Activated T-cell treated with anti-CD3 and anti-CD28 coated beads, Interleukin-2, amount 50 U/mL, for 72 hours (primary cell): ENCODE measurements at places on chromosomes 16 and 17.

DNA sequence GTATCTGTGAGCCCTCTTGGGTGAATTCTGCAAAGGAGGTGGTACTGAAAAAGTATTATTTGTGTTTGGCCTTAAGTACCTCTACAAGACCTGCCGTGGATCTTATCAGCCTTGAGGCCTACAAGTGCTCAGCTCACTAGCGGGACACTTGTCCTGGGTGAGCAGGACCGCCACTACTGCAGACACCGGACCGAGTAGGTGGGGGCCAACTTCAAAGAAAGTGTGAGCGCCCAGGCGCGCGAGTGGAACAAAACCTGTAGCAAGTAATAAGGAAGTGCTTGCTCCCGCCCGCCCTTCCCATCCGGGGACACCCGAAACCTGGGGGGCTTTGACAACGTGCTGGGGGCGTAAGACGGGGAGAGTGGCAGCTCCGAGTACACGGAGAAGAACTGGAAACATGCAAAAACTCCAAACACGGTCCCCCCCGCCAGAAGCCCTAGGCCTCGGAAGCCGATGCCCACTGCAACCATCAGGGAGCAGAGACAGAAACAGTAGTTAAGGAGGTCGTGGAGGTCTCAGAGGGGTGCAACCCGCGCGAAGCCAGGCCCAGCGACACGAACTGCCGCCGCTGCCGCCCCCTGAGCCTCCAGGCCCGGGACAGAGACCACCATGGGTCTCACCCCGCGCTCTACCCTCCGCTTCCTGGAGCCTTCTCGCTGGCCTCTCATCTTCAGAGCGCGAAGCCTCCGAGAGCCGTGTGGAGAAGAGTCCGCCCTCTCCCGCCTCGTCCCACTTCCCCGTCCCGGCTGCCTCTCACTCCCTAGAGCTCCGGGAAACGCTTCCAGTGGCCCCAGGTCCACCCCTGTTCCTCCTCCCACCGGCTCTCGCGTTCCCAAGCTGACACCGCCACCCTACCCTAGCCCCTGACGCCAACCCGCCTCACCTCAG, 537 bp downstream of the CNOT1 start:
- no peaks in the 10 kb centered on the region for H3K27me3 ChIP-seq
- H3K36me3 ChIP-seq: peaks cover 18% of the 10 kb centered on the region
- peaks cover 39% of the 10 kb centered on the region for H3K4me1 ChIP-seq
- H3K27ac ChIP-seq: peak overlapping the region; percentile 98

DNA sequence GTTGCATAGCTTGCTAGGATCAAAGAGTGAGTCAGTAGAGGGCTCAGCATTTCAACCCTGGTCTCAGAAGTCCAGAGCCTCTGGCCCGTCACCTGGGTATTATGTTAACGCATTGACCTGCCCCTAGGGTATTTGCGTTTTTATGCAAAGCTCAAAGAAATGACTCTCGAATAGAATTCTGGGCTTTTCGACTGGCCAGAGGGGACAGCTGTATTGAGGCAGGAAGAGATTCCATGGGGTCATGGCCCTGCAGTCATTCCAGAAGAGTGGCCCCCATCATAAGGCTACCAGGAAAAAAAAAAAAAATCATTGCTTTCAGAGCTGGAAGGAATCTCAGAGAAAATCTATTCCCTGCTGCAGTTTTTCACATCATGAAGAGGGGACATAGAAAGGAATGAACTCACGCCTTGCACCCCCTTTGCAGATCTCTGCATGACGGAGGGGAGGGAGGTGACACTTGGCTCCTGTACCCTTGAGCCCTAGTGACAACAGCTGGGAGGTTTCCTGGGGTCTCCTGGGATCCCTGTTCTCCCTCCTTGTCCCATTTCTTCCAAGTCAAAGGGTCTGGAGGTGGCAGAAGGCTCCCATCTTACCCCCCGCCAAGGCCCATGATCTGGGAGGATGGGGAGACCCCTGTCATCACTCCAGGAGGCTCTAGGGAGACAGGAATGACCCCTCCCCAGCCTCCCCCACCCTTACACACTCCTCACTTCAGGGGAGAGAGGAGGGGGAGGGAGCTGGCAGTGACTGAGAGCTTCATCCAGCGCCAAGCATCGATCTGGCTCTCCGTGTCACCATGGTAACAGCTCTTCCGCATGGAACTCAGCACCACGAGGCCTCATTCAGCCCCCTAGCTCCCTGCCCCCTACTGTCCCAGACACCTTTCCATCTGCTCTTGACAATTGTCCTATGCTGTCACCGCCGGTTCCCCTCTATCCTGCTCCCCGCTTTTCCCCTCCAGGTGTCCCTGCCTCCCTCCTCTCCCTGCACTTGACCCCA, 35.8 kb downstream of the GP2 start:
- no peaks in the 10 kb centered on the region for H3K27me3 ChIP-seq
- H3K27ac ChIP-seq: no peak overlapping the region
- no peaks in the 10 kb centered on the region for H3K36me3 ChIP-seq
- H3K4me3 ChIP-seq: no peak overlapping the region
- no peak for DNase-seq

DNA sequence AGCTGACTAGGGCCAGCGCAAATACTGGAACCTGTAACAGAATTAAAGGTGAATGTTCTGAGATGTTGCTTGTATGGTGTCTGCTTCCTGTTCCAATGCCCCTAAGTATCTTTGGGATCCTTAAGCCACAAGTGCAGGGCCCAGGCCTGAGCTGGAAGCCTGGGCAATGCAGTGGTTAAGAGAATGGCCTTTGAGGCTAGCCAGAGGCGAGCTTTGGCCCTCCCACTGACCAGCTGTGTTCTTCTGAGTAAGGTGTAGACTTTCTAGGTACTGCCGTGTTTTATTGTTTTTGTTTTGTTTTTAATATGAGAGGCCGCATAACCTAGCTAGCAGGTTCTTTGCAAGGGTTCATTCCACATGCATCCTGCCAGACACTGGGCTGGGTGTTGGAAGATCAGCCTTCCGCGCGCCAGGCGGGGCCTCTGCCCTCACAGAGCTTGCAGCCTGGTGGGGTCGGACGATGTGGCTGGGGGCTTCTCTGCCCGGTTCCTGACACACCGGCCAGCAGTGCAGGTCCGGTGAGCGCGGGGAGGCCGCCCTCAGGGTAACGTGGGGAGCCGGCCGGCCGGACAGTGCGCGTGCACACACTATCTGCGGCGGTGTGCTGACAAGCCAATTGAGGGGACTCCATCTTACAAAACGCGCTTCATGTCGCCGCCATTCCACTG, 551 bp upstream of the MLX start:
- no peaks in the 10 kb centered on the region for H3K27me3 ChIP-seq
- H3K4me3 ChIP-seq: peak overlapping the region; percentile 97
- peaks cover 5% of the 10 kb centered on the region for H3K36me3 ChIP-seq
- peak overlapping the region; percentile 90 for H3K27ac ChIP-seq
- DNase-seq: no peak

DNA sequence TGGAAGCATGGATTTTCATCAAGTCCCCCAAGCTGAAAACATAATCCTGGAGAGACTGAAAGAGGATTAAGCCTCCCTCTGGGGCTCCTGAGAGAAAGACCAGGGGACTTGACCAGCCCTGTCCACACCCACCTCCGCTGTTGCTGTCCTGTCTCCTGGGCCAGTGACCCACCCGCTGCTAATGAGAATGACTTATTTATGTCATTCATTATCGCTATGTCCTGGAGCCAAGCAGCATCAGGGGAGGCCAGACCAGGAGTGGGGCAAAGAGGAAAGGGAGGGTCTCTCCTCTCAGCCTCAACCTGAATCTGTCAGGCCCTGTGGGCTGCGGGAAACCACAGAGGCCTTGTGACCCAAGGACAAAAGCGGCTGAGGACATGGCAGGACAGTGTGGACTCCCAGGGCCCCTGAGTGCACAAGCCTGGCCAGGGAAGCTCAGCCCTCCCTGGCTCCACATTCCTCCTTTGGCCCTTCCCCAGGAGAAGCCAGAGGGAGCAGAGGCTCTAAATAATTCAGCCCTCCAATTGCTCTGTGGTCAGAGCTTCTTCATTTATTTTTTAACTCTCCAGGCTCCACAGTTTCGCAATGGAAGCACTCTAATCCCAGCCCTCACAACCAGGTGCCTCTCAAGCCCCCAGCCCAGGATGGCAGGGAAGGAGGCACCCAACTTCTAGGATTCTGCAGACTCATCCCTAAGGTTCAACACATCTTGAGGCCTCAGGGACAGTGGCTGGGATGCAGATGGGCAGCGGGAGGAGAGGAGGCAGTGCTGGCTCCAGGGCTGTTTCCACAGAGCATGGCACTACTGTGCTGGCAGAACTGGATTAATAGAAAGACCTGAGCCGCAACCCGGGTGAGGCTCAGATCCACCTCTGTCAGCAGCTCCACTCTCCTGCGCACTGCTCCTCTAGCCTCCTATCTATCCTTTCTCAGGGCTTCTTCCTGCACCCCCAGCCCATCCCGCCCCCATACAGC, 19.1 kb downstream of the CUEDC1 start:
- H3K4me3 ChIP-seq: no peak overlapping the region
- no peak for DNase-seq
- H3K36me3 ChIP-seq: no peaks in the 10 kb centered on the region
- H3K27ac ChIP-seq: no peak overlapping the region
- H3K4me1 ChIP-seq: peaks cover 18% of the 10 kb centered on the region

DNA sequence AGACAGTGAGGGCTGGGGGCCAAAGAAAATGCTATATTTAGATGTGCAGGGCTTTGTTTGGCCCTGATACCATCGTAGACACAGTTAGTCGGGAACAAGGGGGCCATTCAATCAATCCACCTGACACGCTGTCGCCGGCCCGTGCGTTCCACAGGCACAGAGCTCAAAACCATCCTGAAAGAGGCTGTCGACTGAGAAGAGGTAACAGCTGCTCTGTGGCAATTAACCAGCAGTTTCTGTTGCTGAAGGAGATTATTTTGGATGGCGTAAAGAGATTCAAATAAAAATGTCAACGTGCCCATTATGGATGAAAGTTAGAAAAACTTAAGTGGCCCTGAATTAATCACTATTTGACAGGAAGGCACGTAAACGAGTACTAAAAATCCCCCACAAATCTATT, 276.2 kb upstream of the IRX5 start:
- H3K27ac ChIP-seq: no peak overlapping the region
- no peaks in the 10 kb centered on the region for H3K4me1 ChIP-seq
- no peak for DNase-seq
- no peak overlapping the region for H3K4me3 ChIP-seq
- no peaks in the 10 kb centered on the region for H3K36me3 ChIP-seq

DNA sequence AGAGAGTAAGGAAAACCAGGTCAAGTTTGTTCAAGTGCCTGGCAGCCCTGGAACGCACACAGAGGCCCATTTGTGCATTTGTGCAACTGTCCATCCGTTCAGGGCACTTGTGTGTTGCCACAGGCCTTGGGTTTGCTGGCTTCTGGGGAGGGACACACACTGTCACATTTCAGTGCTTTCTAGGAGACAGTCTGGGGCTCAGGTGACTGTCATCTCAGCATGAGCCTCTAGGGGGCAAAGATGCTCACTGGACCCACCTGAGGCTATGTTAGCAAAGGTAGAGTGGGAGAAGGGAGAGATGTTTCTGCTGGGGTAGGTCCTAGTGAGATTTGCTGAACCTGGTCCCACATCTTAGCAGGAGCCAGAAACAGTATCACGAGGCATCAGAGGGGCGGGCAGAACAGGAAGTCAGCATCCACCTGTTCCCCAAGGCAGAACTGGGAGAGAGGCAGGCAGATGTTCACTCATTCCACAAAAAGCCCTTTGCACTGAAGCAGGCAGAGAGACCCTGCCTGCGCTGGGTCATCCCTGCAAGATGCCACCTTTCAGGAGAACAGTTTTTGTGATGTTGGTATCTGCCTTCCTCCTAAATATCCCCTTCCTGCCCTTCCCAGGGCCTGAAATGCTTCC, 48.5 kb downstream of the RAI1 start:
- no peak overlapping the region for H3K4me3 ChIP-seq
- H3K4me1 ChIP-seq: peaks cover 43% of the 10 kb centered on the region
- peak; percentile 59 for DNase-seq

DNA sequence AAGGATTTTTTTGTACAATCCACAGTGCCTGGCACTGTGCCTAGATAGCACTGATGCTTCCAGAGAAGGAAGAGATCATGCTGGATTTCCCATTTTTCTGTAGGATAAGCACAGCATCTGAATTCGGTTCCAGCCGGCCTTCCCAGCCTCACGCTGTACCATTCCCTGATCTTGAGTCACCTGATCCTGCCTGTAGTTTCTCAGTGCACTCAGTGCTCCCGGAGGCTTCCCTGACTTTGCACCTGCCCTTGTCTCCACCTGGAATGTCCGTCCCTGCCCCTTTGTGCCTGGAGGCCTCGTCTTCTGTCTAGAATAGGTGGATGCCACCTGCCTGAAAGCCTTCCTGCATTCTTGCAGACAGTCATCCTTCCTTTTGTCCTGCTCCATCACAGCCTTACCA, 179.9 kb downstream of the CCDC182 start:
- H3K4me3 ChIP-seq: no peak overlapping the region
- no peak for DNase-seq
- H3K36me3 ChIP-seq: no peaks in the 10 kb centered on the region
- no peaks in the 10 kb centered on the region for H3K27me3 ChIP-seq

DNA sequence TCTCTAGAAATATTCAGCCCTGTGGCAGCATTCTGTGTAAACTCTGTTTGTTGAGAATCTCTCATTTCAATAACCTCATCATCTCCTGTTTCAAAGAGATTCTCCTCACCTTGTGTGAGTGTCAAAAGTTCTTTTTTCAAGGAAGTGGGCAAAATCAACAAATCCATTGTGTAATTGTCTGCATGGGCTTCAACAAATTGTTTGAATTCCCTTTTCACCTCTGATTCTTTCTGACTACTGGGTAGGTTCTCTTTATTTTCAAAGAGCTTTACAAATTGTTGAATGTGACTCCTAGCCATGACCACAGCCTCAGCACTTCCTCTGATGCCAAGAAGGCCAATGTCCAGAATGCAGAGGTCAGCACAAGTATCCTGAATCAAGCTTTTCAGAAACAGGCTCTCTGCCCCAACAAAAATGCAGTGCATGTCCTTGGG, 48.0 kb downstream of the N4BP1 start:
- DNase-seq: no peak
- H3K36me3 ChIP-seq: peaks cover 6% of the 10 kb centered on the region
- H3K27me3 ChIP-seq: no peaks in the 10 kb centered on the region
- no peak overlapping the region for H3K4me3 ChIP-seq
- H3K27ac ChIP-seq: peak overlapping the region; percentile 83
- H3K4me1 ChIP-seq: peaks cover 62% of the 10 kb centered on the region

GRCh38 chr17:45149669-45150664, 1.7 kb downstream of the HEXIM1 start:
- peak overlapping the region; percentile 99 for H3K4me3 ChIP-seq
- peak overlapping the region; percentile 100 for H3K27ac ChIP-seq

- peak overlapping the region; percentile 98 for H3K4me3 ChIP-seq
- H3K4me1 ChIP-seq: peaks cover 36% of the 10 kb centered on the region
- no peaks in the 10 kb centered on the region for H3K36me3 ChIP-seq
- no peaks in the 10 kb centered on the region for H3K27me3 ChIP-seq
These were observed 2.0 kb downstream of the APRT start for GRCh38 chr16:88809676-88810165.

GRCh38 chr16:58464047-58464915, 35.7 kb upstream of the NDRG4 start:
- H3K27ac ChIP-seq: no peak overlapping the region
- peaks cover 63% of the 10 kb centered on the region for H3K27me3 ChIP-seq
- peaks cover 16% of the 10 kb centered on the region for H3K4me1 ChIP-seq
- DNase-seq: no peak
